ENCODE measurements at places on chromosomes 1 and 21. TPM values are rescaled to one million over a fixed set of nuclear protein-coding genes. Genes with fewer than 3 reads are reported as not detected.

GRCh38 chr1:3019516-3020051 is 1.7 kb upstream of the ACTRT2 start:
- no peaks in the 10 kb centered on the region for H3K4me1 ChIP-seq
- no peak overlapping the region for H3K27ac ChIP-seq
- DNase-seq: no peak
- H3K36me3 ChIP-seq: no peaks in the 10 kb centered on the region

DNA sequence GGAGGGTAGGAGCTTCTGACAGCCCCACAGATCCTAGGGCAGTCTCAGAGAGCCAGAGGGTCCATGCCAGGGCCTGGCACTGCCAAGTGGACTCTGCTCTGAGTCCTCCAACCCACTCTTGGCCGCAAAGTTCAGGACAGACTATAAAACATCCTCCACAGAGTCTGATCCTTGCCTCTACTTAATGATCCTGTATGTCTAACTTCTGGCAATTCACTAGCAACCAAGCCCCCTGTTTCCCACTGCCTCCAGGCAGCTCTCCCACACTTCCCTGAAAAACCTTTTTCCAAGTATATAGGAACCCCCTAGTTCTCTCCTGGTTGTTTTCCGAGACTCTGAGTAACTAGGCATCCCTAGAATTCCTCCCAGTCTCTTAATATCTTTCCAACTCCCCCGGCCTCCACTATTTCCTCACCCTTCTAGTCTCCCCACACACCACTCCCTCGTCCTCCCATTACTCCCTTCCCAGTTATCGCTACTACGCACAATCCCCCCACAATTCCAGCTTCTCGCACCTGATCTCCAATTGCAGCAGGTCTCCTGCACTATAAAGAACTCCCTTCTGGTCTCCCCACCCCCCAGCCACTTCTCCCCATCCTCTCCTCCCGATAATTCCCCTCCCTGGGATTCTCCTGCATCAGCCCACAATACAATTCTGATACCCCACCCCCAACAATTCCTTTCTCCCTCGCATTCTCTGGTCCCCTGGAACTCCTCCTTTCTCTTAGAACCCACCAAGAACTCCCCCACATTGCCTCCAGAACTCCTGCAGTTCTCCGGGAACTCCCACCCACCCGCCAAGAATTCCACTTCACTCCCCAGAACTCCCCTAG is 574 bp downstream of the IGSF9 start:
- peak overlapping the region; percentile 54 for H3K4me3 ChIP-seq
- peaks cover 66% of the 10 kb centered on the region for H3K27me3 ChIP-seq
- no peak for DNase-seq
- H3K27ac ChIP-seq: no peak overlapping the region
- H3K36me3 ChIP-seq: no peaks in the 10 kb centered on the region

- no peaks in the 10 kb centered on the region for H3K4me1 ChIP-seq
- H3K27me3 ChIP-seq: no peaks in the 10 kb centered on the region
- DNase-seq: no peak
- H3K27ac ChIP-seq: no peak overlapping the region
Measured at GRCh38 chr1:3359351-3359750, 95.1 kb upstream of the ARHGEF16 start.

DNA sequence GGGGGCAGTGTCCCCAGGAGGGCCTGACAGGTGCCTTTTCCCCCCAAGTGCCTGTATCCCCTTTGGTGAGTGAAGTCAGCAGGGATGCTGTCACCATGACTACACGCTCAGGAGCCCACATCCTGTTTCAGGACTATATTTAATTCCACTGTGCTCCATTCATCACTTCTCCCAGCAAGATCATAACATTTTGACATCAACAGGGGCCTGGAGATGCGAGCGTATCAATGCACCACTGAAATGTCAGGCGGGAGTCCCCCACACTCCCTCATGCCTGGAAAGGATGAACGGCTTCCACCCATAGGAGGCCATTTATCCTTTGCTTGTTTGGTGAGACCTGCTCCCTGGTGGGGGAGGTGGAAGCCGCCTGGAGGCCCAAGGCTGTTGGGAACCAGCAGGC is 119.1 kb downstream of the PTPRU start:
- peaks cover 8% of the 10 kb centered on the region for H3K27me3 ChIP-seq
- DNase-seq: no peak
- H3K4me3 ChIP-seq: no peak overlapping the region
- no peak overlapping the region for H3K27ac ChIP-seq
- H3K36me3 ChIP-seq: no peaks in the 10 kb centered on the region

The XCL1 gene
- 14.6 TPM for total RNA-seq

The RXFP4 gene
- total RNA-seq: not detected

GRCh38 chr1:150562446-150563339 is 13.5 kb downstream of the ADAMTSL4 start:
- peaks cover 61% of the 10 kb centered on the region for H3K4me1 ChIP-seq
- DNase-seq: peak; percentile 94
- H3K27me3 ChIP-seq: no peaks in the 10 kb centered on the region

- H3K4me1 ChIP-seq: no peaks in the 10 kb centered on the region
- H3K36me3 ChIP-seq: no peaks in the 10 kb centered on the region
- H3K27ac ChIP-seq: no peak overlapping the region
- peaks cover 13% of the 10 kb centered on the region for H3K27me3 ChIP-seq
Measured at GRCh38 chr1:48109390-48110013, 112.3 kb upstream of the TRABD2B start.

DNA sequence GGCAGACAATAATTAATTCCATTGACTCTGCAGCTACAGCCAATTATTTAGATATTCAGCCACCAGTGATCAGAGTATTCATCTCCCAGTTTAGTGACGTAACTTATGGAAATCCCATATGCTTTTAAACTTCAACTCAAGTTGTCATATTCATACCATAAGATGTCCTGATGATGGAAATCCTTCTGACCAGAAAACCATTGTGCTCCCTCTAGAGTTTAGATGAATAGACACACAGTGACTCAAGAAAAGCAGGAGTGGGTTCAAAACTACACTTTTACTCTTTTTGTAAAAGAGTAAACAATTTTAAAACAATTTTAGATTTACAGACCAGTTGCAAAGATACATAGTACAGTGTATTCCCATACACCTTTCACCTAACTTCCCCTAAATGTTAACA is 463.7 kb downstream of the KCNT2 start:
- H3K4me3 ChIP-seq: no peak overlapping the region
- H3K36me3 ChIP-seq: no peaks in the 10 kb centered on the region
- no peak for DNase-seq
- no peaks in the 10 kb centered on the region for H3K27me3 ChIP-seq

The ABCA4 gene
- 0.12 TPM for total RNA-seq

- no peak overlapping the region for H3K4me3 ChIP-seq
- H3K36me3 ChIP-seq: peaks cover 11% of the 10 kb centered on the region
- no peaks in the 10 kb centered on the region for H3K4me1 ChIP-seq
- H3K27ac ChIP-seq: no peak overlapping the region
- no peaks in the 10 kb centered on the region for H3K27me3 ChIP-seq
- no peak for DNase-seq
Measured at GRCh38 chr1:201143726-201144635, 10.3 kb downstream of the TMEM9 start.

GRCh38 chr1:6468729-6469461 is 2.9 kb upstream of the TNFRSF25 start:
- no peak for DNase-seq
- no peak overlapping the region for H3K27ac ChIP-seq
- H3K4me1 ChIP-seq: peaks cover 9% of the 10 kb centered on the region
- no peak overlapping the region for H3K4me3 ChIP-seq

- H3K4me3 ChIP-seq: no peak overlapping the region
- no peak for DNase-seq
- no peaks in the 10 kb centered on the region for H3K27me3 ChIP-seq
- H3K36me3 ChIP-seq: peaks cover 2% of the 10 kb centered on the region
Measured at GRCh38 chr21:45830221-45830640, 151.3 kb upstream of the COL6A1 start.

DNA sequence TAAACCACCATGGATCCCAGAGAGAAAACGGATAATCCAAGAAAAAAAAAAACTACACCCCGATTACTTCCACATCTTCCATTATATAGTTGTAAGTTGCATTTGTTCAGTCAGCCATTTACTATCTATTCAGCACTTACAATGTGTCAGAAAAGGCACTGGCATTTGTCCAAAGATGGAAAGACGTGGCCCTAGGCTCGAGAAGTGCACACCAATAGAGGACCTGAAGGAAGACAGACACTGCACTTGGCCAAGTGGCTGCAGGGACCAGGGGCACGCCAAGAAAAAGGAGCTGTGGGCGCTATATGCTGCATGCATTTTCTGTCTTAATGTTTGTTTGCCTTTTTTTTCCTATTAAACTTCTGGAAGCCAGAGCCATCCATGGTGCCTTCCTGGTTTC is 45.2 kb upstream of the LYST start:
- peaks cover 2% of the 10 kb centered on the region for H3K27me3 ChIP-seq
- H3K4me3 ChIP-seq: no peak overlapping the region
- DNase-seq: no peak

The MLLT11 gene
- total RNA-seq: 2.9 TPM

The PACC1 gene
- total RNA-seq: 19.4 TPM

DNA sequence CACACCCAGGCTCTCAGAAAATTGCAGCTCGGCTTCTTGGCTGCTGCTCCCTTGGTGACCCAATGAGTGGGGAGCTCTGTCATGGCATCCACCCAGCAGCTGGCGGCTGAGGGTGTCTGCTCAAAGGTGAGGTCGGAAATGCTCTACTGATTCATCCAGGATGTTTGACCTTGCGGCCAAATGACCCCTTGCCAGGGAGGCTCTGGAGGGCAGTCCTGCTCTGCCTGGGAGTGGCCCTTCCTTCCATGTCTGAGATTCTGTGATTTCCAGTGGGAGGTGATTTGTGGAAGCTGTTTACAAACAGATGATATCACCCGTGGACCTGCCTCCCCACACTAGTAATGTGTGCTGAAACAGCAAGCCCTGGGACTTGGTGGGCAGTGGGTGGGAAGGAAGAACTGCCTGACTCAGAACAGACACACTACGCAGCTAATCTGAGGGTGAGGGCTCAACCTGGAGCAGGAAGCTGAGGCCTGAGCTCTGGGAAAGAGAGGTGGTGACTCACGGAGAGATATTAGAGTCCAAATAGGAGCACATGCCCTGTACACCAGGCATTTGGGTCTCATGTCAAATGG is 3.0 kb downstream of the CRCT1 start:
- no peak for DNase-seq
- H3K4me1 ChIP-seq: no peaks in the 10 kb centered on the region
- H3K36me3 ChIP-seq: no peaks in the 10 kb centered on the region
- H3K27me3 ChIP-seq: peaks cover 45% of the 10 kb centered on the region
- no peak overlapping the region for H3K27ac ChIP-seq
- no peak overlapping the region for H3K4me3 ChIP-seq

DNA sequence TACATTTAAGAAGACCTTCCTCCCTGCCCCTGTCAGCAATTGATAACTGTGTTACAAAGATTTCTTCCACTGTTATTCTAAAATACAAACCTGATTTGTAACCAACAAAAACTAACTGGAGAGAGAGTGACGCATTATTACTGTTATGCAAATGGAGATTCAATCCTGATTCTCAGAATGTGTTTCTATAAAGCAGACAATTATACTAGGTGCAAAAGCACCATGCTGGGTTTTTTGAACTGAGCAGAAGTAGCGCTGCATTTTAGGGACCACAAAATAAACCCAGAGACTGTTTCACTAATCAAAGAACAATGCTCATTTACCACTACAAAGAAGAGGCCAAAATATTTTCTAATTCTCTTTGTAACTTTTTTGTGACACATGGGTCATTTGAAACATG is 13.6 kb upstream of the GBP6 start:
- no peak overlapping the region for H3K27ac ChIP-seq
- H3K27me3 ChIP-seq: no peaks in the 10 kb centered on the region
- H3K36me3 ChIP-seq: peaks cover 3% of the 10 kb centered on the region
- H3K4me3 ChIP-seq: no peak overlapping the region
- no peak for DNase-seq
- peaks cover 11% of the 10 kb centered on the region for H3K4me1 ChIP-seq

The PLA2G2C gene
- 0.28 TPM for total RNA-seq

DNA sequence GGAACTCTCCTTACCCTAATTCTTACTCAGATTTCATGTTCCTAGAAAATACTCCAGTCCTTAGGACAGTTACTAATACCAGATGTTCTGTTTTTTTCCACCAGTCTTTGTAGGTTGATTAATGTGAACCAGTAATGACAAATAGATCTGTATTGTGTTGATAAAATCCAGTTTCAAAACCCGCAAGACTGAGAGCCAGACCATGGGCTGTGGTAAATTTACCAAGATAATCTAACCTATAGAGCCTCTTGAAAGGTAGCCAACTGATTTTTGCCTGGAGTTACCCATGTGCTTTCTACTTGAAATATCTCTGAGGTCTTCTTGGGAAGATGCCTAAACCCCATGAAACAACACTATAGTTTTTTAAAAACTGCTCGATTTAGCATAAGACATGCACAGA is 46.5 kb upstream of the CDC7 start:
- H3K4me3 ChIP-seq: no peak overlapping the region
- H3K36me3 ChIP-seq: no peaks in the 10 kb centered on the region
- H3K27ac ChIP-seq: no peak overlapping the region
- no peaks in the 10 kb centered on the region for H3K4me1 ChIP-seq

GRCh38 chr21:29166853-29167252 is 36.4 kb downstream of the MAP3K7CL start:
- DNase-seq: no peak
- no peak overlapping the region for H3K4me3 ChIP-seq
- peaks cover 5% of the 10 kb centered on the region for H3K36me3 ChIP-seq
- H3K27ac ChIP-seq: no peak overlapping the region
- H3K4me1 ChIP-seq: peaks cover 18% of the 10 kb centered on the region

- H3K4me3 ChIP-seq: no peak overlapping the region
- H3K27ac ChIP-seq: no peak overlapping the region
- no peak for DNase-seq
- H3K4me1 ChIP-seq: no peaks in the 10 kb centered on the region
- H3K36me3 ChIP-seq: peaks cover 20% of the 10 kb centered on the region
- no peaks in the 10 kb centered on the region for H3K27me3 ChIP-seq
Measured at GRCh38 chr1:63423649-63424048, 56.2 kb downstream of the ALG6 start.

DNA sequence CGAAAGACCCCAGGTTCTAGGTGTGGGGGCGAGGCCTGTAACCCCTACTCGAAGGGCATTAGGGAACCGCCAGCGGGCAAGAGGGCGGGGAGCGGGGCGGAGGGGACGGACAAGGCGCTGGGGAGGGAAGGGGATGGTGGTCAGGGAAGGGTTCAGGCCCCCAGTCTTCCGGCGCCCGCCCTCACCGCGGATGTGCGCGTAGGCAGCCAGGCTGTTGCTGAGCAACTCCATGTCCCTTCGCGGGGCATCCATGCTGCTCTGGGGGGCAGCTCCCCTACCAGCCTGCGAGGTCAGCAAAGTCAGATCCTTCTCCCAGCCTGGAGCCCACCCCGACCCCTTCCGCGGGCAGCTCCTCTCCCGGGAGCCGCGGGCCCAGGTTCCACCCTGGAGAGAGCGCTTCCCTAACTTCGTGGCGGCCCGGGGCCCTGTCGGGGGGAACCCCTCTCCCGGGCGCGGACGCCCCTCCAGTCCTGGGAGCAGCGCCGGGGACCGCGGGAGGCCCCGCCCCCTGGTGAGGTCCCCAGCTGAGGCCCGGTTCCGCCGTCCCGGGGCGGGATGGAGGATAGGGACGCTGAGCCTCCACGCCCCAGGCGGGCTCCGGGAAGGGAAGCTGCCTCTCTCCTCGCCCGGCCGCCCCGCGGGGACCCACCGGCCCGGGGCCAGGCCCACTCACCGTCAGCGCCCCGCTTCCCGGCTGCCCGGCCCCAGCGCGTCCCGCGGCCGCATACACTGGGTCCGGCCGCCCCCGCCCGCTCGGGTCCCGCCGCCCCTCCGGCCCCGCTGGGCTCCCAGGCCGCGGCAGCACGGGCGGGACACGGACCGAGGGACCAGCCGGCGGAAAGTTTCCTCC is 434 bp downstream of the EVA1B start:
- peaks cover 7% of the 10 kb centered on the region for H3K36me3 ChIP-seq
- H3K27me3 ChIP-seq: peaks cover 2% of the 10 kb centered on the region
- H3K4me1 ChIP-seq: peaks cover 27% of the 10 kb centered on the region
- H3K27ac ChIP-seq: peak overlapping the region; percentile 62
- DNase-seq: peak; percentile 83

Measured in activated CD4-positive, alpha-beta T cell treated with anti-CD3 and anti-CD28 coated beads, Interleukin-2, amount 10 ng/mL, durations not matched to agents 24 days and 14 days (primary cell).